ENCODE measurements at places on chromosomes 13 and 19.

DNA sequence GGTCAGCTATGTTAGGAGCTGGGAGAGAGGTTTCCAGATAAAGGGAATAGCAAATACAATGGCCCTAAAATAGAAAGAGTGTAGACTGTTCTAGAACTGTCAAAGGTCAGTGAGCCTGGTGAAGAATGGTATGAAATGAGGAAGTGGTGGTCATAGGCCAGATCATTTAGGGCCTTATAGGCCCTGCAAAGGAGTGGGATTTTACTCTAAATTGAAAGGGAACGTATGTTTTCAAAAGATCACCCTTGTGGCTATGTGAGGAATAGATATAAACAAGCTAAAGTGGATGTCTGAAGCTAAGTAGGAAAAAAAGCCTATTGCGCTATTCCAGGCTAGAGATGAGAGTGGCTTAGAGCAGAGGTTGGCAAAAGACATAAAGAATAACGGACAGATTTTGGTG, 70.7 kb upstream of the TDRD3 start:
- no peak for DNase-seq

DNA sequence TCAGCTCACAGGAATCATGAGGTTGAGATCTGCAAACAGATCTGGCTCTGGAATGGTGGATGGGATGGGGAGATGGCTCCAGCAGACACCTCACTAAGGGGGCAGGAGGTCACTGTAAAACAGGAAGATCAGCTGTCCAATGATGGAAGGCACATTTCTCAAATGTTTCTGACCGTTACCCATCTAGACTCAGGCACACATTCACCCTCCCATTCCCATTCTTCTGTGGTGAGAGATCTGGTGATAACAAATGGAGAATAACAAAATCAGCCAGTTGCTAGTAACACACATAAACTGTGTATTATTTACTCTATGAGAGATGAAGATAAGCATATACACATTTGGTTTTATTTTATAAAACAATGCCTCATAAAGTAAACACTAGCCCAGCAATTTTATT, 235.9 kb downstream of the TSHZ3 start:
- DNase-seq = no peak

DNA sequence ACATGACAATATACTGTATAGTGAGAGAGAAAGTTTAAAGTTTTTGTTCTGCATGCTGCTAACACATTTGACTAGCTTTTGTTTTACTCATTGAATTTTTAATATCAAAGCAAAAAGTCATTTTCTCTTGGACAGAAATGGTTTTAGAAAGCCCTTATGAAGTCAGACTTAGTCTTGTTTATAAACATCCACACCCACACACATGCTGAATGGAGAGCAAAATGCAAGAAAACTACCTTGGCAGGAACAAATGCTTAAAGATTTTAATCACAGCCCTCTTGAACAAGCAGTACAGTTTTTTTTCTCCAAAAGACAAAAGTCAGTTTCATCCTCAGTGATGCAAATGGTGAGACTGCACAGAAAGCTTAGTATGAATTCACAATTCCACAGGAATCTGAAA, 25.0 kb downstream of the HSPH1 start:
- no peak for DNase-seq

- DNase-seq = no peak
These were observed 26.4 kb downstream of the CDK8 start for GRCh38 chr13:26280295-26280694.

DNA sequence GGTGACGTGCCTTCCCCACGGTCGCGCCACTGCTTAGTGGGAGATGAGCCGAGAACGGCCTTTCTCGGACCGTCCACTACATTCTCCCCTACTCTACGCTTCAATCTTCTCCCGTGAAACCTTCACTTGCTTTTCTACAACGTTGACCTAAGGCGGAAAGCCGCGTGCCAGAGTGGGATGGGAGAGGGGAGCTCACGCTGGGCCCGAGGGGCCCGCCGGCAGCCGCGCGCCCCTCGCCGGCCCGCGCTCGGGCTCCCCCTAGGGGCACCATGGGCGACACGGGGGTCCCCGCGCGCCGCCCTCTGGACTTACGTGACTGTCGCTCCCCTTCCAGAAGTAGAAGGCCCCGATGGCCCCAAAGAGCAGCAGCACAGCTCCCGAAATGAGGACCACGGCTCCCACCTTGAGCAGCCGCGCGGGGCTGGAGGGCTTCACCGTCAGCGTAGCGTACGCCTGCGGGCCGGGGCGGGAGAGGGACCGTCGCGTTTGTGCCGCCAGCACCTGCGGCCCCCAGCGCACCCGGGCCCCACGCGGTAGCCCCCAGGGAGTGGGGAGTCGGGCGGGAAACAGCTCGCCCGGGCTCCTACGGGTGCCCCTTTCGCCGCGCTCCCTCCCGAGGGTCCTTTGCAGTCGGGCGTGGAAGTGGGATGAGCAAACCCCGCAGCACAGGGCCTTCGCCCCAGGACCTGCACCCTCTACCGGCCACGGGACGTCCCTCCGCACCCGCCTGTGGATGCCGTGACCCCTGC, 727 bp downstream of the CNMD start:
- DNase-seq = peak; percentile 20

- no peak for DNase-seq
These were observed 2749.5 kb downstream of the PCDH9 start for GRCh38 chr13:64480672-64481071.

DNA sequence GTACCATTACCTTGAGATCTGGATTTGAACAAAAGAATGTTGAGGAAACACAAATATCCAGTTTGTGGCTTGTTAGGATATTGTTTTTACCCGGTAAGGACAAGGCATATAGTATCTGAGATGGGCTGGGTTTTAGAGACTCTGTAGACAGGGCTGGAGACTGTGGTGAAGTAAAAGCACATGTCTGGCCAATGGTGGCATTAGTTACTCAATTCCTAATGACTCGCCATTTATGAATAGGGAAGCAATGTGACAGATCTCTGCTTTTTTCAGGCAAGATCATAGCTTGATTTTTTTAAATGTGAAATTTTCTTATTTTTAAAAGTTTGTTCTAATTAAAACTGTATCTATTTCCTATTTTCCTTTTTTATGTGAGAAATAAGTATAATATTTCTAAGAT, 371.1 kb upstream of the SPRY2 start:
- no peak for DNase-seq

DNA sequence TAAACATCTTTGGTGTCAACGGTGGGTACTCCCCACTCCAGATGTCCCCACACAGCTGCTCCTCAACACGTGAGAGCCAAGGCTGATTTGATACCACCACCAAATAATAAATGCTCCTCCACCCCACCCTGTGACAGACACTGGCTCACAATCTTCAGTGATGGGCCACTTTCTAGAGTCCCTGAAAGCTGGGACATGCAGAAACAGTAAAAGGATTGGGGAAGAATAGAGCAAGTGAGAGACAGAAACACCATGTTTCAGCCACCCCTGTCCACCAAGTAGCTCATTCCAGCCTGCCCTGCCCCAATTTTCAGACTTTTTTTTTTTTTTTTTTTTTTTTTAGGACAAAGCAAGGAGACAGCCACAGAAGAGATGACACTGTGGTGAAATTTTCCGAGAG, 1.6 kb downstream of the SLC46A3 start:
- no peak for DNase-seq

DNA sequence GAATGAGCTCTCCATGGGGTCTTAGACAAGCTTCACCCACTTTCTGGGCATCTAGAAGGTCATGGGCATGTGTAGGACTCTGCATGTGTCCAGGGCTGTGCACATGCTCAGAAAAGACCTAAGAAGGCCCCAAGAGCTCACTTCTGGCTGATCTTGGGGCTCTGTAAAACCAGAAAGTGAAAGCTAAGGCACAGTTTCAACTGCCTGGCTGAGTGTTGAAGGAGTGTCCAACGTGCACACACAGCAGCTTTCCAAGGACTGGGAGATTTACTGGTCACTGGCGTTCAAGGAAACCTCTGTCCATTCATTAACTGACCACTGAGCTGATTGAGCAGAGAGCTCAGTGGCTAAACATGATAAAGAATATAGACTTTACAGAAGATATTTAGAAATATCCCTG, 137.9 kb downstream of the KATNAL1 start:
- no peak for DNase-seq

DNA sequence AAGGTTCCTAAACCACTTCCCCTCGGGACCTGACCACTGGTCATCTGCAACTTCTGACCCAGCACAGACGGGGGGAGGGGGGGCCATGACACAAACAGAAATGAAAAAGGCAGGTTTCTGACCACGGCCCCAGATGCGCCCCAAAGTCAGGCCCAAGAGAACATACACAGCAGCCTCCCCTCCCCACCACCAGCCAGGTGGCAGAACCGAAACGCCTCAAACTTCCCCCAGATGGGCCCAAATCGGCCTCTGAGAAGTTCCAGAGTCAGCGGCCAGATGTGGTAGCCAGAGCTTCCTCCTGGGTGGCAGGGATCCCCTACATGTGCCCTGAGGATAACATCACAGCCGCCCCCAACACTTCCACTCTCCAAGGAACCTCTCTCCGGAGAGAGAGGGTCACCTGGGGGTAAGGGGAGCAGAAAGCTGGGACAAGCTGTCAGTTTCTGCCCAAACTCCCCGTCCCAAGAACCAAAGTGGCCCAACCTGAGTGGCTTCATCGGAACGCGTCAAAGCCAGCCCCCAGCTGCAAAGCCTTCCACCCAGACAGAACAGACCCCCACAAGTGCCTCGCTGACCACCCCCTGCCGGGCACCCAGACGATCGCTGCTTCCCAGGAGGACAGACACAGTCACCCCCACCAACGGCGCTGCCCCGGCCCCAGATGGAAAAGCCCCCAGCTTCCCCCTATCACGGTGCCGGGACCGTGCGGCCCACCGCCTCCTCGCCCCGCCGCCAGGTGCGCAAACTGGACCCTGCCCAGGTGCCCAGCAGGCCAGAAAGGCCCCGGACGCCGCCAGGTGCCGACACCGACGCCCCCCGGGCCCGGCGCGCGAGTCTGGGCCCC, 800 bp downstream of the ELL start:
- no peak for DNase-seq

GRCh38 chr19:13154911-13155471, 4.8 kb downstream of the IER2 start:
- peak; percentile 69 for DNase-seq

GRCh38 chr19:44059229-44059628, 7.4 kb downstream of the ZNF223 start:
- no peak for DNase-seq

DNA sequence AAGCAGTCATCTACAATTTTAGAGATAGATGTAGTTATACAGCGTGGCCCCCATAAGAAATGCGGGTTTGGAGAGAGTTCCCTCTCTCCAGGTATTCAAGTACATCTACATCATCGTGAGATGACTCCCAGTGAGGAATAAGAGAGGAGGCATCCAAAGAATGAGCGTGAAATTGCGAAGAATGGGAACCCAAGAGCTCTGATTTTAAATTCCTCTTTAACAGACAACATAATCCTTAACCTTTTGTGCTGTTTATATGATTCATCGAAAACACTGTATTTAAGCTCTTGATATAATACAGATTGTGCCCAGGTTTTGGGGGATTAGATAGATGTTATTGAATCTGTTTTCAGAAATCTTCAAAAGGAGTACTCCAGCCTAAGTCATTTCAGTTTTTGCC, 161.5 kb downstream of the COG6 start:
- DNase-seq = no peak

DNA sequence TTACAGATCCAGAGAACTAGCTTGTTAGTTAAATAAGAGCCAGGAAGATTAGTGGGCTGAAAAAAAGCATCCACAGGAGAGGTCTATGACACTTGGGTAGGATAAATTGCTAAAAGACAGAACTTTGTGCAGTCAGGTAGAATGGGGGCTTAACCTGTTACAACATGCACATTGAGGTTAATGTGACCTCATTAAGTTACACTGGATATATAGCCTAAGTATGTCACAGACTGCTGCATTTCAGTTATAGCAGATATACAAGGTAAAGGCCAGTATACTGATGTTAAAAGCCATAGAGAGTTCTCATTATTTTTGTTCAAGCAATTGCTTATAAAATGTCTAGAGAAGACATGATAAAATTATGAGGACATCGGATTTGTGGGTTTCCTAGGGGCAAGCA, 1179.9 kb upstream of the PCDH9 start:
- no peak for DNase-seq

DNA sequence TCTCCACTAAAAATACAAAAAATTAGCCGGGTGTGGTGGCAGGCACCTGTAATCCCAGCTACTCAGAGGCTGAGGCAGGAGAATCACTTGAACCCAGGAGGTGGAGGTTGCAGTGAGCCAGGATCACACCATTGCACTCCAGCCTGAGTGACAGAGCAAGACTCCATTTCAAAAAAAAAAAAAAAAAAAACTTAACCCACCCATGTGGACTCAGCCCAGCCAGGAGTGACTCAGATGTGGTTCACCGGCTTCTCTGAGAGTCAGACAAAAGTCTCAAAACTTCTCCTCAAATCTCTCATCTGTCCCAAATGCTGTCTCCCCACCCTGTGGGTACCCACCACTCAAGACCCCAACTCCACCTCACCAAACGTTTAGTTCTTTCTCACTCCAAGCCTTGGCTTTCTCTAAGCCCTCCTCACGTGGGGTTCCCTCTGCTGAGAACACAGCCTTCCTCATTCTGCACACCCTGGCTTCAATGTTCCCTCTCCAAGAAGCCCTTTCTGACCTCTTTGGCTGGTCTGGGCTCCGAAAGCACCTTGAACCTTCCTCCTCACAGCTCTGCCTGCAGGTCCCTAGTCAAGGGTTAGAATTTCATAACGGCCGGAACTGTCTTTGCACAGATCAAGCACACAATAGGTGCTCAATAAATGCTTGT, 11.1 kb upstream of the RAB3A start:
- no peak for DNase-seq

DNA sequence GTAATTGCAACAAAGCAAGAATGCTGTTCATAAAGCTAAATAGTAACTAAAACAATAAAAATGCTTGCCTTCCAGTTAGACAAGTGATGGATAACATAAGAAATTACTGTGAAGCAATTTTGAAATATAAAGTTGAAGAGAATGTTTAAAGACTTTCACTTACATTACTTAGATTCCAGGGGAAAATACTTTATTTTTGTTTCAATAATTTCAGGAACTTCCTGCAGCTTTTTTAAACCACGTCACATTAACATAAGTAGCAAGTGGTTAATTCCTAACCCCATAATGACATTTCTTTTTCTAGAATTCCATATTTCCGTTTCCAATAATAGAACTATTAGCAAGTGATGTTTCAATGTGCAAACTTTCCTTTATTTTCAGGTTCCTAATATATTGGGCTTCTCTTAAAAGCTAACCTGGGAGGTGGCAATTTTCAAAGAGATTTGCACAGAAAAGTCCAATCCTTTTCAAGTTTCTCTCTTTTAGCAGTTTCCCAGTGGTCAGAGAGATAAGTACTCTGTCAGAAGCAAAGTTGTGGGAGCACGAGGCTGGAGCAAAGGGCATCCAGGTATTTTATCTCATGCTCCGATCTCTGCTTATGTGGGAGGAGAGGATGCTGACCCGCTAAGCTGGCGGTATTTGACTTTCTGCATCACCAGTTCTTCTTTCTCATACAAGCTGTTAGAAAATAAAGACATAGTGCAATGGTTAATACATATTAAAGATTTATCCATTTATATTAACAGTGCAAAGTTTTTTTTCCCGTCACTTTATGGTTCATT, 1025.3 kb downstream of the EFNB2 start:
- DNase-seq = no peak
